ENCODE measurements at places on chromosomes 11 and 22. TPM values are rescaled to one million over a fixed set of nuclear protein-coding genes. Genes with fewer than 3 reads are reported as not detected.

Gene CD3G
- 0.24 TPM for polyA plus RNA-seq

Gene PHOX2A
- polyA plus RNA-seq: not detected

Gene JAML
- 0.32 TPM for polyA plus RNA-seq

Gene SLC5A1
- polyA plus RNA-seq: not detected

Gene MS4A6A
- 4.2 TPM for polyA plus RNA-seq

Gene BATF2
- polyA plus RNA-seq: 6.4 TPM

Gene TSKU
- polyA plus RNA-seq: 12.3 TPM

Gene MS4A6E
- not detected for polyA plus RNA-seq

Gene CATSPERZ
- polyA plus RNA-seq: 8.3 TPM

Gene LRP4
- 0.19 TPM for polyA plus RNA-seq

Gene SLC5A4
- polyA plus RNA-seq: not detected

Gene TOM1
- polyA plus RNA-seq: 13.9 TPM

Gene JHY
- not detected for polyA plus RNA-seq

Gene OR52H1
- polyA plus RNA-seq: not detected

Gene CYP2D6
- polyA plus RNA-seq: not detected

Gene YAP1
- polyA plus RNA-seq: not detected

Gene ARHGAP8
- 1.5 TPM for polyA plus RNA-seq

Gene CXCR5
- not detected for polyA plus RNA-seq

Gene MRGPRF
- polyA plus RNA-seq: not detected

Gene IGLL5
- not detected for polyA plus RNA-seq

Gene PTPRJ
- polyA plus RNA-seq: 3.5 TPM

Gene SMTNL1
- polyA plus RNA-seq: not detected

Gene TBX1
- 14.7 TPM for polyA plus RNA-seq

Gene MAJIN
- polyA plus RNA-seq: 0.17 TPM

Gene PAK1
- 2.2 TPM for polyA plus RNA-seq

Gene SLC43A3
- polyA plus RNA-seq: 160 TPM

Gene IL17REL
- polyA plus RNA-seq: 0.11 TPM

Gene ENTHD1
- 0.98 TPM for polyA plus RNA-seq

Gene NLRX1
- polyA plus RNA-seq: 1.1 TPM

Gene VSTM5
- polyA plus RNA-seq: not detected

Gene SOX10
- polyA plus RNA-seq: not detected

Gene TMEM9B
- 11.9 TPM for polyA plus RNA-seq

Gene ARL2
- 169 TPM for polyA plus RNA-seq

Gene VPREB1
- polyA plus RNA-seq: not detected

Gene TRPT1
- polyA plus RNA-seq: 39.2 TPM

Gene CBX7
- 4.8 TPM for polyA plus RNA-seq

Gene RHOD
- polyA plus RNA-seq: not detected

Gene OR8A1
- 1.0 TPM for polyA plus RNA-seq

Gene NPAS4
- not detected for polyA plus RNA-seq

Gene RIC8A
- 109 TPM for polyA plus RNA-seq

Gene YPEL1
- 0.36 TPM for polyA plus RNA-seq

Gene CARD16
- not detected for polyA plus RNA-seq

Gene NCAM1
- not detected for polyA plus RNA-seq

Gene MRPL49
- polyA plus RNA-seq: 112 TPM
